Naive B cell (primary cell): ENCODE measurements at places on chromosomes 5 and 9.

GRCh38 chr5:170306381-170306831 lies 8.8 kb upstream of the LCP2 start:
- peaks cover 24% of the 10 kb centered on the region for H3K27me3 ChIP-seq
- H3K36me3 ChIP-seq = no peaks in the 10 kb centered on the region
- no peak overlapping the region for H3K27ac ChIP-seq
- H3K4me3 ChIP-seq = no peak overlapping the region
- DNase-seq = no peak
- peaks cover 26% of the 10 kb centered on the region for H3K4me1 ChIP-seq

DNA sequence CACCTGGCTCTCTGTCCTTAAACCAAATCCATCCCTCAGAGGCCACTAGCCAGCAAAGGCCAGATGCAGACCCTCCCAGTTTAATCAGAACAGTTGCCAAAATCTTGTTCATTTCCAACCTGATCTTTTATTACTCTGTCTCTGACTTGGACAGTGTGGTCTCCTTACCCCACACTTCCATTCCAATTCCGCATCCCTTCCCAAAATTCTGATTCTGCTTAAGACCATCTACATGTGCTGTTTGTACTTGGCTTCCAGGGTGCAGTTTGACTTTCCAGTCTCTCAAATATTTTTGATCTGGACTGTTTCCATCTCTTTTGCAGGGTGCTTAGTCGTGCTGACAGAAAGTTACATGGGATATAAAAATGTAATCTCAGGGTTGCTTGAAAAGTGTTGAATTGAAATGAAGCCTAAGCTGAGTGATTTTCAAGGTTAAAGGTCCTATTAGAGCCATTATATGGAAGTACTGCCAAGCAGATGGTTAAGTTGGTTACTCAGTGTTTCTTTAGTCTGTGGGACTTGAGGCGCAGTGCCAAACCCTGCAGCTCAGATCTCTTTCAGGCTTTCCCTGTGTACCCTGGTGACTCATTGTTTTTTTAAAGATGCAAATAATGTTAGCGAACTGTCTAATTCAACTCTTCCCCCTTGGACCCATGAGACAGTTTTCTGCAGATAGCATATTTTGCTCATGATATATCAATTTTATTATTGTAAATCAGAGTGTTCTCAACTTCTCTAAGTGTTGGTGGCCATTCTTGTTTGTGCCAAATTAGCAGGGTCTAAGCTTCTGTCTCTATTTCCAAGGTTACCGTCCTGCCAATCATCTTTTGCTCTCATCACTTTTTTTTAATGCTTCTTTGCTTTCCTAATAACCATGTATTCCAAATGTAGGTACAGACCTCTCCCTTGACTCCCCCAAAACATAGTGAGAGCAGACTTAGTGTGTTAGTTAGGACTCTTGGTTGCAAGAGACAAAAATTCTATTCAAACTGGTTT lies 18.2 kb upstream of the DCP2 start:
- H3K27ac ChIP-seq = no peak overlapping the region
- peaks cover 12% of the 10 kb centered on the region for H3K4me1 ChIP-seq
- H3K4me3 ChIP-seq = no peak overlapping the region
- no peak for DNase-seq

GRCh38 chr9:104866191-104866590 lies 61.8 kb downstream of the ABCA1 start:
- DNase-seq = no peak
- no peak overlapping the region for H3K27ac ChIP-seq
- H3K4me1 ChIP-seq = peaks cover 56% of the 10 kb centered on the region
- peaks cover 8% of the 10 kb centered on the region for H3K36me3 ChIP-seq
- no peaks in the 10 kb centered on the region for H3K27me3 ChIP-seq

DNA sequence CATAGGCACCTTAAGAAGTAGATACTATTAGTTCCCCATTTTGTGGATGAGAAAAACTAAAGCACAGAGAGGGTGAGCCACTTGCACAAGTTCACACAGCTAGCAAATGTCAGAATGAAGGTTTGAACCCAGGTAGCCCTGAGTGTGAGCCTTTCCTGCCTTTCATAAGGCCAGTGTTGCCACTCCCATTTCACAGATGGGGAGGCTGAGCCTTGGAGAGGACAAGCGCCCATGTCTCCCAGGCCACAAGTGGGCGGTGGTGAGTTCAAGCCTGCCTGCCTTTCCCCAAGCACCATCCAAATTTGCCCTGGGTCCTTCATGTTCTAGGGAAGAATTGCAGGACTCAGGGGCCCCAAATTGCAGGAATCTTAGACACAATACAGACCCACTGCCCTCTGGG lies 50.6 kb downstream of the LHX2 start:
- H3K27me3 ChIP-seq = peaks cover 59% of the 10 kb centered on the region
- no peak for DNase-seq
- no peak overlapping the region for H3K27ac ChIP-seq
- H3K4me3 ChIP-seq = no peak overlapping the region
- H3K36me3 ChIP-seq = no peaks in the 10 kb centered on the region

DNA sequence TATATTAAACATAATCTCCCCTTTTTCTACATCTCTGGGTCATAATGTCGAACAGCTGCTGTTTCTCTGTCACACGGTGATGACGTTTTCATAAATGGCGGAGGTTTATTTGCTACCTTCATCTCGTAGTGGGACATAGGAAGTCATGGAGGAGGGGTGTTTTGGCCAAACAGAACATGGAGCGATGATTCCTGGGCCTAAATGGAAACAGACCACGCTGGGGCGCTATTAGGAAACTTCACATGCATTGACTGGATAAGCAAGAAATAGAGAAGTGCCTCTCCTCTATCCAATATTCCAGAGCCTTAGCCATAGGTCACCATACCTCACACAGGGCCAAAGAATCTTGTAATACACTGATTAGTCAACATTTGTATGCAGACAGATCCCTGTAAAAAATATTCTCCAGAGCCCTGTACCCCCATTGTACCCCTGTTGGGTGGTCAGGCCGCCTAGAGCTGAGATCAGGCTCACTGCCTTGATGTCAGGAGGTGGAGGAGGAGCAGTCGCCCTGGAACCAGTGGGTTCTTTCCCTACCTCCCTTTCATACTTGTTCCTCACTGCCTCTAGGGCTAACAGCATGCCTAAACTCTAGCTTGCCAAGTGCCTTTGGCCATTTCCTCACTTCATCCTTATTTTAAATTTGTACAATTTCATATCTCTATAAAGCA lies 77.8 kb upstream of the SPIN1 start:
- no peak for DNase-seq
- no peak overlapping the region for H3K4me3 ChIP-seq
- H3K27ac ChIP-seq = no peak overlapping the region
- H3K4me1 ChIP-seq = no peaks in the 10 kb centered on the region
- no peaks in the 10 kb centered on the region for H3K27me3 ChIP-seq

- H3K4me1 ChIP-seq = no peaks in the 10 kb centered on the region
- no peak overlapping the region for H3K27ac ChIP-seq
- H3K27me3 ChIP-seq = peaks cover 44% of the 10 kb centered on the region
- DNase-seq = no peak
- no peaks in the 10 kb centered on the region for H3K36me3 ChIP-seq
Measured at GRCh38 chr9:1065130-1065529, 15.0 kb downstream of the DMRT2 start.

- no peak overlapping the region for H3K4me3 ChIP-seq
- H3K4me1 ChIP-seq = no peaks in the 10 kb centered on the region
- no peaks in the 10 kb centered on the region for H3K36me3 ChIP-seq
- no peaks in the 10 kb centered on the region for H3K27me3 ChIP-seq
- no peak for DNase-seq
Measured at GRCh38 chr9:106613250-106613737, 249.7 kb upstream of the ZNF462 start.

- no peaks in the 10 kb centered on the region for H3K36me3 ChIP-seq
- no peaks in the 10 kb centered on the region for H3K27me3 ChIP-seq
- no peak overlapping the region for H3K4me3 ChIP-seq
- H3K27ac ChIP-seq = no peak overlapping the region
- no peak for DNase-seq
Measured at GRCh38 chr9:3124001-3124400, 280.1 kb upstream of the PUM3 start.

- no peak for DNase-seq
- H3K36me3 ChIP-seq = peaks cover 14% of the 10 kb centered on the region
- H3K27me3 ChIP-seq = no peaks in the 10 kb centered on the region
- peaks cover 49% of the 10 kb centered on the region for H3K4me1 ChIP-seq
- peak overlapping the region; percentile 35 for H3K4me3 ChIP-seq
- H3K27ac ChIP-seq = no peak overlapping the region
Measured at GRCh38 chr9:127792417-127793031, 6.7 kb downstream of the CDK9 start.

- no peaks in the 10 kb centered on the region for H3K4me1 ChIP-seq
- H3K4me3 ChIP-seq = no peak overlapping the region
- H3K27me3 ChIP-seq = no peaks in the 10 kb centered on the region
- H3K27ac ChIP-seq = no peak overlapping the region
- no peak for DNase-seq
Measured at GRCh38 chr5:67815455-67816391, 399.8 kb upstream of the PIK3R1 start.

- H3K27ac ChIP-seq = no peak overlapping the region
- no peaks in the 10 kb centered on the region for H3K27me3 ChIP-seq
- no peaks in the 10 kb centered on the region for H3K36me3 ChIP-seq
- peaks cover 12% of the 10 kb centered on the region for H3K4me1 ChIP-seq
Measured at GRCh38 chr5:139132515-139132914, 65.7 kb downstream of the SIL1 start.

DNA sequence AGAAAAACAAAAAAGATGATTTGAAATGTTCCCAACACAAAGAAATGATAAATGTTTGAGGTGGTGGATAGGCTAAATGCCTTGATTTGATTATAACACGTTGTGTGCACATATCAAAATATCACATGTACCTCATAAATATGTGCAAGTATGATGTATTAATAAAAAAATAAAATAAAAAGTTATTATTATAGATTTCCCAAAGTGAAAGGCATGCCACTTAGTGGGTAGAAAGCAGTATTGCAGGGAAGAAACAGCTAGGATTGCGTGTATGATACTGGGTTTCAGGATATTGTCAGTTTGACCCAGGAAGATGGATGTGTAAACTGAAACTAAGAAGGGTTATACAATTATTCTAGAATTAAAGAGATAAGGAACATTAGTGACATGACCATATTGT lies 3.6 kb upstream of the TMEM38B start:
- no peak overlapping the region for H3K27ac ChIP-seq
- DNase-seq = no peak
- peaks cover 18% of the 10 kb centered on the region for H3K4me1 ChIP-seq
- peaks cover 4% of the 10 kb centered on the region for H3K36me3 ChIP-seq
- H3K27me3 ChIP-seq = peaks cover 34% of the 10 kb centered on the region

GRCh38 chr5:122350496-122350895 lies 38.5 kb downstream of the SNCAIP start:
- H3K4me1 ChIP-seq = no peaks in the 10 kb centered on the region
- no peaks in the 10 kb centered on the region for H3K27me3 ChIP-seq
- no peak for DNase-seq

GRCh38 chr5:51986733-51987132 lies 603.5 kb downstream of the ISL1 start:
- no peaks in the 10 kb centered on the region for H3K36me3 ChIP-seq
- H3K27ac ChIP-seq = no peak overlapping the region
- DNase-seq = no peak

DNA sequence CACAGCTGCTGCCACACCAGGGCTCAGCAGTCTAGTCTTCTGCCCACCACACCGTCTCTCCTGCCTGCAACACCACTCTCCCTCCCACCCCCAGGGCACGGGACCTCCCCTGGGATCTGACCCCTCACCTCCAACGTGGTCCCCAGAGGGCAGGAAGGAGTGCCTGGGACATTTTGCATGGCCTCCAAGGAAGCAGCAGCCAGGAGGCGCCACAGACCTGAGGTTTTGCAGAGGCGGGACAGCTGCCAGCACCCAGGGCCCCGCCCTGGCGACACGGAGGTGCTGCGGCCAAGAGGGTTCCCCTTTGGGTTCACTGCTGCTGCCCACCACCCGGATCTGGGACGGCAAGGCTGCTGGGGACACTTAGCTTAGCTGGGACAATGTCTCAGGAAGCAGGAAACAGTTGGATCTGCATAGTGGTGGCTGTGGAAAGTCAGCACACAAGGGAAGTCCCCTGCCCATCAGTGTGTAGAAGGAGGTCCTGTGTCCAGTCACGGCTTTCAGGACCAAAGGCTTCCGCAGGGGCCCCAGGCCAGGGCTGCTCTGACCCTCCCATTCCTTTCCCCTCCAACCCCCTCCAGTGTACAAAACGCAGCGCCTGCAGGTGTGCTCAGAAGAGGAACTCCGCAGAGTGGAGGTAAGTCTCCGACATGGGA lies 13.8 kb downstream of the PROP1 start:
- peaks cover 4% of the 10 kb centered on the region for H3K4me1 ChIP-seq
- DNase-seq = no peak
- no peak overlapping the region for H3K4me3 ChIP-seq
- H3K36me3 ChIP-seq = no peaks in the 10 kb centered on the region
- peaks cover 68% of the 10 kb centered on the region for H3K27me3 ChIP-seq

- H3K36me3 ChIP-seq = no peaks in the 10 kb centered on the region
- H3K27ac ChIP-seq = peak overlapping the region; percentile 100
- DNase-seq = peak; percentile 72
- no peaks in the 10 kb centered on the region for H3K27me3 ChIP-seq
- H3K4me1 ChIP-seq = peaks cover 22% of the 10 kb centered on the region
Measured at GRCh38 chr9:124800306-124801259, 23.6 kb downstream of the OLFML2A start.

DNA sequence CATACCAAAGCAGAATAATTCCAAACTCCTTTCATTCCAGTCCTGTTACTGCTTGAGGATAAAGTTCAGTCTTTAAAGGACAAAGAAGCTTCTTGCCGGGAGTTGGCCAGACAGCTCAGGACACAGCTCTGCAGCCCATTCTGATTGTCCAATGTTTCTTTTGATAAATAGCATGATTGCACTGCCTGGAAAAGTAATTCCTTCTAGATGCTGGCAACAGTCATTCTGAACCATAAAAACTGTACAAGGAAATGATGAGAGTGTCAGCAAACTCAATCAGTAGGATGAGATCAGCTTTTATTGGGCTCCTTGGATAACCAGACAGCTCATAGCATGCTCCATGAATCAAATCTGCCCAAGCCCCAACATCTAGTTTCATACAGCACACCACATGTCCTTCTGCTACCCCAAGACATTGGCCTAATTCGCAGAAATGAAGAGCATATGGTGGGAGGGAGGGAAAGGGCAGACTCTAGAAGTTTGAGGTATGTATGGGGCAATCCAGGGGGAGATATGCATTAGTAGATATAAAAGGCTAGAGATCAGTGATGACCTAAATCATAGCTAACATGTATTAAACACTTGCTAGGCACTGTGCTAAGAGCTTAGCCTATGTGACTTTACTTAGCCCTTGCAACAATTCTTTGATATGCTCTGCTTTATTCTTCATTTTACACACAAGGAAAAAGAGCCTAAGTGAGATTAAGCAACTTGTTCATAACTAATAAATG lies 219.9 kb upstream of the NREP start:
- H3K4me1 ChIP-seq = no peaks in the 10 kb centered on the region
- H3K4me3 ChIP-seq = no peak overlapping the region
- no peaks in the 10 kb centered on the region for H3K27me3 ChIP-seq
- no peak overlapping the region for H3K27ac ChIP-seq
- H3K36me3 ChIP-seq = no peaks in the 10 kb centered on the region
